NCI-H1436 treated with DMSO at 0.1 percent for 48 hours (cell line): ENCODE measurements at places on chromosomes 7 and 10.

DNA sequence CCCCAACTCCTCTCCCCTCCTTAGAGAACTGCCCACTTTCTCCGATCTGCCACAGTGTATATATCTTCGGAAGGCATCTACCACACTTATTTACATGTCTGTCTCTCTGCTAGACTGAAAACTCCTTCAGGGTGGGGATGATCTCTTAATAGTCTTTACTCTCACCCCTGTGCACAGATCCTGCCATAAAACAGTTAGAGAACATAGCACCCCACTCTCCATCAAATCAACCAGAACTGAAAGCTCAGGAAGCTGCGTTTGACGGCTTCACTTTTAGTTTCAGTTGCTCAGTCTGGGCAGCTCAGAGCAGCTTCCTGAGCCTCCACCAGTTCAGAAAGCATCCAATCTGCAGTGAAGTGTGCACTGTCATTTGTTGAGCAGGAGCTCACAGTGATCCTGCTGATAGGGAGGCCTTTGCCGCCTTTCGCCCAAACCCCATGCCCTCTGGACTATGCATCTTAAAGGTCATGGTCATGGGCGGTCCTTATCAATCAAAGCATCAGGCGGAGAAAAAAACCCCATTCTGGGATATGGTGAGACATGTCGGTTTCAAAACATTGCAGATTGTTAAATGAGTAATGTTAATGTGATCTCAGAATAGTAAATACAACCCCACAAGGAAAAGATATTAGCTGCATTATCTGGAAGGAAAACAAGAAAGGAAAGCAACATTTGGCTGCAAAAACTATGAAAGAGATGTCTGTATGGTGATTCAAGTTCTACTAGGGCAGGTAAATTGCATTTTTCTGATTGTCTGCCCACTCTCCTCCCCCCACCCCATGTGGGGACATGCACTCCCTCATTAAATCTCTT lies 167.1 kb upstream of the ADO start:
- no peak for DNase-seq

GRCh38 chr7:66335318-66335717 lies 130.2 kb downstream of the TPST1 start:
- DNase-seq: no peak

GRCh38 chr7:101885597-101885955 lies 68.2 kb downstream of the CUX1 start:
- no peak for DNase-seq

- no peak for DNase-seq
Observed at GRCh38 chr7:41033500-41033899, 669.4 kb downstream of the INHBA start.

GRCh38 chr7:124295289-124295688 lies 262.4 kb upstream of the TMEM229A start:
- DNase-seq: no peak

DNA sequence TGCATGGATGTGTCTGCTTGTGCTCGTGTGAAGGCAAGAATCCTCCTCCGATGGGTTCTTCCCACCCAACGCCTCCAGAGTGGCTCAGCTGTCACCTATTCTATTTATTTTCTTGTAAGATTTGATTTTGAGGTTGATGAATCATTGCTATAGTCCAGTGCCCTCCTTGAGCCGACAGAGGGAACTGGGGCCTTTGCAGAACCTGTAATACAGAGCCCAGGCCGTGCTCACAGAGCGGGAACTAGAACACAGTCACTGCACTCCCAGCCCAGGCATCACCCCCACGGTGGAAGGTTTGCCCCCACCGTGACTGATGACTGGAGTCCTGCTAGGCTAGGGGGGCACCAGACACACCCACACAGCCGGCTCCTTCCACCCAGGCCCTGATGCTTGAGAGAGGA lies 2.0 kb downstream of the RARRES2 start:
- no peak for DNase-seq

- no peak for DNase-seq
Observed at GRCh38 chr7:98733036-98733435, 116.0 kb downstream of the NPTX2 start.

DNA sequence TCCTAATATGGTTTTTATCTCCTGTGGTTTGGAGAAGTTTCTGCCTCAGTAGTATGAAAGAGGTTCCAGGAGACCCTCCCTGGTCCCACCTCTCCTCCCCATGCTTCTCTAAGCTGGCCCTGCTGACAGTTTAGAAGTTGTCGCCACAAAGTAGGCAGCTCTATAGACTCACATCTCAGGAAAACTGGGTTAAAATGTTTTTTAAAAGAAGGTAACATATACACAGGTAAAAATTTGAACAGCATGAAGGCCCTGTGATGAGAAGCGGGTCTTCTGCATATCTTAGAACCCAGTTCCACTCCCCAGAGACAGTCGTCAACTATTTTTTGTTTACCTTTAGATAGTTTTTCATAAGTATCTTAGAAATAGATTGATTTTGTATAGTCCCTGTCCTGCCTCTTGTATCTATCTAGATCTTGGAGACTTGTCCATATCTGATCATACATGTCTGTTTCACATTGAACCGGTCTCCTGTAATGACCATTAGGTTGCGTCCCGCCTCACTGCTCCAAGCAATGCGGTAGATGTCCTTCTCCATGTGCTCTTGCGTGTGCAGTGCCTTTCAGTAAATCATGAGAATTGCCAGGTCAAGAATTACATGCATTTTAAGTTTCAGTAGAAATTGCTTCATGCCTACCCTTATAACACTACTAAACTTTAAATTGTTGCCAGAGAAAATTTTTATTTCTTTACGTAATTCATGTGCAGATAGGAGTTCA lies 2.2 kb downstream of the DUSP5 start:
- no peak for DNase-seq

- no peak for DNase-seq
Observed at GRCh38 chr10:131681122-131681521, 219.7 kb upstream of the PPP2R2D start.

DNA sequence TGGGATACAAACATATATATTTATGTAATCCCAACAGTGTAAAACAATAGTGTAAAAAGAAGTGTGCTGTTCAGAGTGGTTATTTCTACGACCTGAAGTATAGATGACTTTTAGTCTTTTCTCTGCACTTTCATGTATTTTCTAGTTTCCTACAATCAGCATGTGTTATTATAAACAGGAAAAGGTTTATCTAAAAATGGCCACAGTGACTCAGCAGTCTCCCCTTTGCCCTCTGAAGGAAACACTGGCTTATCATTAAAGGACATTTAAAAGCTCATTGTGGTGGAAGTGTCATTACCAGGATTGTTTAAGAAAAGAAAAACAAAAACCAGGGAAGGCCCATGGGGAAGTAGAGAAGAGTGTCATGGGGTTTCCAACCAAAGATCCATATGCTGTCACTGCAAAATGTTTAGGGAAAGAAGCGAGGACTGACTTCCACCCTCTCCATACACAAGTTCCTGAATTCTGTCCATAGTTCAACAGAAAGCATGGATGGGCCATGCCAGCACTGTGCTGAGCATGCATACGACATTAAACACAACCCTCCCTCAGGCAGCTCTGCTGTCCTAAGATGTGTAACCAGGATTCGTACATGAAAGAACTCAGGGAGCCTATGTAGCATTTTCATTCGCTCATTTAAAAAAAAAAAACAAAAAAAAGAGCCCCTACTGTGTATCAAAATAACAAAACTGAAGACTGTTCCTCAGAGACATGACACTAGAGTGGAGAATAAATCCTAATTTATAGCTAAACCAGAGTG lies 10.2 kb downstream of the CYREN start:
- no peak for DNase-seq

- no peak for DNase-seq
Observed at GRCh38 chr10:131785121-131785460, 115.7 kb upstream of the PPP2R2D start.

- no peak for DNase-seq
Observed at GRCh38 chr7:65927489-65928448, 54.2 kb downstream of the GUSB start.

GRCh38 chr10:104515678-104516199 lies 125.4 kb upstream of the SORCS3 start:
- DNase-seq: no peak

GRCh38 chr10:77180794-77181193 lies 456.8 kb downstream of the KCNMA1 start:
- DNase-seq: no peak

DNA sequence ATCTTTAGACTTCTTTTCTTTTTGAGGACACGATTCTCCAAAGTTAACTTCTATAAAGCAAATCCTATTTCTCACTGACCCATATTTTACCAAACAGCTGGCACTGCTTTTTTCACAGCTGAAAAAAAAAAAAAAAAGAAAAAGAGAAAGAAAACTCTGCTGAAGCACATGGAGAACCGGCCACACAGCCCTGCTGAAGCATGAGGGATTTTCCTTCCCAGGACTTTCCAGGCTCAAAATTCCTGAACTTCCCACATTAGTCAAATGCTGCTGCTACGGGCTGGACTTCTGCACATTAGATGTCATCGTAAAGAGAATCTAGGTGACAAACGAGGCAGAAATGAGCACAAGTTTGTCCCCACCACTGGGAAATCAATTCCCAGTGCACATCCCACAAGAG lies 25.2 kb downstream of the HIPK2 start:
- no peak for DNase-seq

DNA sequence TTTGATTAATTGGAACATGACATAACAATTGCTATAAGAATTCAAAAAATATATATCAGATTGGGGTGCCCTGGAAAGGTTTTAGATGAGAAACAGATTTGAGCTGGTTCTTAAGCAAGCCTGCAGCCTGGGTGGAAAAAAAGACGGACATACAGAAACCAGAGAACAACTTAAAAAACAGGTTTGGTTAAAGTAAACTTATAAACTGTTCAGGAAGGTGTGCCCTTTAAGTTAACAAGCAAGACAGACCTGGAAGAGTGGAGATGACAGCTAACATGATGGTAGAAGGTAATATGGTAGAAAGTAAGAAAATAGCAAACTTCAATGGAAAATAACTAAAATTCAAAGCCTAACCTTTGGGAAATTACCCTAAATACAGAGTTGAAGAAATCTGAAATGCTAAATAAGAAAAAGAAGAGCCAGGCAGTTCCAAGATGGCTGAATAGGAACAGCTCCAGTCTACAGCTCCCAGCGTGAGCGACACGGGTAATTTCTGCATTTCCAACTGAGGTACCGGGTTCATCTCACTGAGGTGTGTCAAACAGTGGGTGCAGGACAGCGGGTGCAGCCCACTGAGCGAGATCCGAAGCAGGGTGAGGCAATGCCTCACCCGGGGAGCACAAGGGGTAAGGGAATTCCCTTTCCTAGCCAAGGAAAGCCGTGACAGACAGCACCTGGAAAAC lies 52.2 kb downstream of the CADPS2 start:
- DNase-seq: no peak

- no peak for DNase-seq
Observed at GRCh38 chr7:37481154-37481553, 32.5 kb upstream of the ELMO1 start.

DNA sequence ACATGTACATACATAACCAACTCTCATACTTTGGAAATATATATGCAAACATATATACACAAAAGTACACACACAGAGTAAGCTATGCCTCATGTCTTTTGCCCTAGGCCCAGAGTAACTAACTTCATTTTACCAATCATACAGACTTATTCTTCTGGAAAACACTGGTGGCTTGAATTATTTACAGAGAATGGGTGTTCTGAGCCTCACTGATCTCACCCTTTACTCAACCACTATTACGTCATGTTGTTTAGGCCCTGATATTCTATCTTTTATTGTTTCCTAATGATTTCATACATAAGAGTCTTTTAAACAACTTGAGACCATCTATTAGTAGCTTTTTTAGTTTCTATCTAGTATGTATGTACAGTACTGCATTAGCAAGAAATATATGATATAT lies 43.0 kb downstream of the ANK3 start:
- no peak for DNase-seq

DNA sequence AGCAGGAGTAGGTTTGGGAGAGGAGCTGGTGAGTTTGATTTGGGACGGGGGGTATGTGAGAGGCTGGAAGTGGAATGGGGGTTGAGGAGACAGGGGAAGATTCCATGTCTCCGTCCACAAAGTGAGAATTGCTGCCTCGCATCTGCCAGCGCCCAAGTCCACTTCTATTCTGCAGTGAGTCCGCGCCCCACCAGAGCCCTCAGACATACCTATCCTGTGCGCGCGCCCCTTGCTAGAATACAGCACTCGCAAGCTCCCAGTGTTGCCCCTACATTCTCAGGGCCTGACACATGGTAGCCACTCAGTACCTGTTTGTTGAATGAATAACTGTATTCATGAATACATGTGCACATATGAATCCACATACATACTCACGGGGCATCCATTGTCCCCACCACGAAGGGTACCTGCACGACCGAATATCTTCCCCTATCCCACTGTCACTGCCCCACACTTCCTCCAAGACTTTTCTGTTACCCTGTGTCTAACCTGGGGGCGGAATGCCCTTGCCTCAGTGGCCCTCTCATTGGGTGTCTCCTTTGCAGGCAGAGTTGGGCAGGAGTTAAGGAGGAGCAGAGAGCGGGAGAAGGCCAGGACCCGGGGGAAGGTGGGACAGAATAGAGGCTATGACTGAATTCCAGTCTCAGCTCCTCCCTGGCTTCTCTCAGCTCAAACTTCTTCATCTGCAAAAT lies 19.9 kb downstream of the POLL start:
- no peak for DNase-seq

DNA sequence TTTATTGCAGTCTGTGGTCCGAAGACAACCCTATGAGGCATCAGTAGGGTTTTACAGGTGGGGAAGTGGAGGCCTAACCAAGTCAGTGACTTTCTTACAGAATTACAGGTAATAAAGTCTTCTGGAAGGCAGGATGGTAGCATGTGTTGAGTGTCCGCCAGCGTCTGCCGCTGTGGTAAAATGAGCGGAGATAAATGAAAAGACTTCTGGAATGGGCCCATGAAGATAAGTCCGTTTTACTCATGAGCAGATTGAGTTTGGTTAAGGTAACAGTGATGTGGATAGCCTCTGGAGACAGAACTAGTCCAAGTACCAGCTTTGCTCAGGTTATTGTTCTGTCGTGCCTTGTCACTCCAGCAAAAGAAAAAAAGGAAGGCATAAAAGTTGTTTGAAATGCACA lies 966 bp downstream of the FBH1 start:
- DNase-seq: no peak

GRCh38 chr10:68963151-68963550 lies 7.2 kb downstream of the DDX21 start:
- DNase-seq: no peak

GRCh38 chr7:112184455-112184854 lies 21.7 kb downstream of the DOCK4 start:
- no peak for DNase-seq

- no peak for DNase-seq
Observed at GRCh38 chr10:21926949-21927348, 76.6 kb downstream of the DNAJC1 start.

GRCh38 chr10:29482591-29483431 lies 152.0 kb downstream of the SVIL start:
- DNase-seq: no peak
